ENCODE measurements at places on chromosomes 7 and 10.
A peak's percentile ranks its signal among the peaks of the same experiment; 100 is the strongest.

GRCh38 chr7:139603282-139603681 lies 79.8 kb downstream of the CLEC2L start:
- DNase-seq: no peak

DNA sequence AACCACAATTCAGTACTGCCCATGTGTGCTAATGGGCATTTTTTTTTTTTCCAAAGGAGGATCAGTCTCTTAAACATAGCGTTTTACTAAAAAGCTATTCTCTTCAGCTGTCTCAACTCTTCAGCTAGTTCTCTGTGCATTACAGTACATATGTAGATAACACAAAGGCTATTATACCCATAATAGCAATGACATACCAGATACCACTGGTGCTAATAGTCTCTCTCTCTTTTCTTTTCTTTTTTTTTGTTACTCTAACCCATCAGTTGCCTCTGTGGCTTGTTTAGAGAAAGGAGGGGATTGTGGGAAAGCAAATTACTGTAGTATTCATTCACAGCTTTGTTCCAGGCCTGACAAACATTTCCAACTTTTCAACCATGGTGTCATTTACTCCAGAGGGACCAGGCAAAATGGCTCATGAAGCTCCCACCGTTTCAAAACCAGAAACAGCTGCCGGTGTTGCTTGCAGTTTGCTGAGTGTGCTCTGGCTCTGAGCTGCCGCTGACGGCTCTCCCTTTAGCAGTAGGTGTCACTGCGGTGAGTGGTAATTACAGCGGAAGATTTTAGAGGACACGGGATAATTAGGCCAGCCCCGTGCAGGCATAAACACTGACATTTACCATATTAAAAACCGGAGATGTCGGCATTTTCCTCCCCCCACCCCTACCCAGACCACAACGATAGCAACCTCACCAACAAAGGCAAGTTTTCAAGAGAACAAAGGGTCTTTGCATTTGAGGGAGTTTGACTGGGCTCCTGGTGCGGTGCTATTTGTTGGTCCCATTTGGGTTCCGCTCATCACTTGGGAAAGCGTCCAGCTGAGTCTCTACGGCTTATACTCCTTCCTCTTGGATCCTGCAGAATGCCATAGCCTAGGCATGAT lies 1005.5 kb downstream of the KCNMA1 start:
- DNase-seq: no peak

DNA sequence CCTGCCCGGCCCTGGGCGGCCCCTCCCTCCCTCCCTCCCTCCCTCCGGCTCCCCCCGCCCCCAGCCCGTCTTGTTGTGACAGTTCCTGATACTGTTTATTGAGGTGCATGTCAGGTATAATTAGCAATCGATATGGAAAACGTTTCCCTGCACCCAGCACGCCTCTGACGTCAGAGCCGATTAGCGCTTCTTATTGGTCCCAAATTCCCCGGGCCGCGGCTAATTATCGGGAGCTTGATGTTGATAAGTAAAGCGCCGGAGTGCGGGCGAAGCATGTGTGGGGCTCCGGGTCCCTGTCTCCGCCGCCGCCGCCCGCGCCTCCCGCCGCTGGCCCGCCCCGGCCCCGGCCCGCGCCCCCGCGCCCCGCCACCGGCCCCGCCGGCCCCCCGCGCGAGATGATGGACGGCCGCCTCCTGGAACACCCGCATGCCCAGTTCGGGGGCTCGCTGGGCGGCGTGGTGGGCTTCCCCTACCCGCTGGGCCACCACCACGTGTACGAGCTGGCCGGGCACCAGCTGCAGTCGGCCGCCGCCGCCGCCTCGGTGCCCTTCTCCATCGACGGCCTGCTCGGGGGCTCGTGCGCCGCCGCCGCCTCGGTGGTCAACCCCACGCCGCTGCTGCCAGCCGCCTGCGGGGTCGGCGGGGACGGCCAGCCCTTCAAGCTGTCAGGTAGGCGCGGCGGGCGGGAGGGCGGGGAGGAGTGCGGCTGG lies at the start of gene UNCX:
UNCX (plus strand) TSS at position 250 of the 710 bp plus-strand sequence; CDS start at position 396, 146 bp downstream.
- no peak for DNase-seq

DNA sequence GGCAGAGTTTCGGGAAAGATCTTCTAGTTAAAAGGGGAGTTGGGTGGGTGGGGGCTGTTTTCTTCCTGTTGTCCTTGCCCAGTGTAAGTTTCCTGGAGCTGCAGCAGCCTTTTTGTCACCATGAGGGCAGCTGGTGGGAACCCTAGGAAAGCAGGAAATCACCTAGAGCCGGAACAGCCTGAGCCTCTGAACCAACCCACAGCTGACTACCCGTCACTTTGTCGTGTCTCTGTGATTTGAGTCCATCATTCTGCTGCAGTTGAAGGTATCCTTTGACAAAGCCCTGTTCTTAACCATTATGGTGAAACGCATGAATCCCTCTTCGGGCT lies 1.2 kb upstream of the C10orf143 start:
- DNase-seq: no peak

- DNase-seq: peak; percentile 52
These were observed 484.0 kb upstream of the GALNT17 start for GRCh38 chr7:70647801-70648498.

DNA sequence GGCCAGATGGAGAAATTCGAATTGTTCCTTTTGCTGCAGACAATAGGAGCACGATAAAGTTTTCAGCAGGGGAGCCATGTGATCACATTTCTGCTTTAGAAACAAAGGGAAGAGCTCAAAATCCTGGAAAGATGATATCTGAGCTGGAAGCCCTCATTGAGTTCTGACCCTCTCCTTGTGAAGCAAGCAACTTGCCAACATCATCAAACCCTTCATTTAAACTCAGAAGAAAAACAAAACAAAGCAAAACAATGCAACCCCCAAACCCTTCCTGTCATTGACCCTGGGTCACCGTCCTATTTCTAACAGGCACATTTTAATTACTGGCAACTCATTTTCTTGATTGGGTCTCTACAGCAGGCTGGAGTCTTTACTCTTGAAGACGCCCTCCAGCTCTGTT lies 198.3 kb upstream of the ZNF32 start:
- DNase-seq: no peak

- DNase-seq: no peak
These were observed 57.6 kb downstream of the CCDC71L start for GRCh38 chr7:106603346-106603745.

GRCh38 chr10:46284286-46285229 lies 2.2 kb upstream of the ANTXRL start:
- peak; percentile 56 for DNase-seq

DNA sequence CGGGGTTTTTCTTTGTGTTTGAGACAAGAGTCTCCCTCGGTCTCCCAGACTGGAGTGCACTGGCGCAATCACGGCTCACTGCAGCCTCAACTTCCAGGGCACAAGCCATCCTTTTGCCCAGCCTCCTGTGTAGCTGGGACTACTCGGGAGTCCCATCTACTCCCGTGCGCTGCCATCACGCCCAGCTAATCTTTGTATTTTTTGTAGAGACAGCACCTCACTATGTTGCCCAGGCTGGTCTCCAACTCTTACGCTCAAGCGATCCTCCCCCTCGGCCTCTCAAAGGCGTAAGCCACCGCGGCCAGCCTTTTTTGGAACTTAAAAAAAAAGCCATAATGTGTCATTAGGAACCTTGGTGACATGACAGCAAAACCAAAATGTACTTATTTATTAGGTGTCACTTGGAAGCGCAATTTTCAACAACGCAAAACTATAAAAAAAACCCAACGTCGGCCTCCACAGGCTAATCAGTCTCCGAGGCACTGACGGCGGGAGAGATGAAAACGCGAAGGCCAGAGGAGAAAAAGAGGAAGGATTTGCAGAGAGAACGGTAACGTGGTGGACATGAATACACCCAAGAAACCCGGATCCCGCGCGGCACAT lies 911 bp upstream of the HNRNPH3 start:
- no peak for DNase-seq

DNA sequence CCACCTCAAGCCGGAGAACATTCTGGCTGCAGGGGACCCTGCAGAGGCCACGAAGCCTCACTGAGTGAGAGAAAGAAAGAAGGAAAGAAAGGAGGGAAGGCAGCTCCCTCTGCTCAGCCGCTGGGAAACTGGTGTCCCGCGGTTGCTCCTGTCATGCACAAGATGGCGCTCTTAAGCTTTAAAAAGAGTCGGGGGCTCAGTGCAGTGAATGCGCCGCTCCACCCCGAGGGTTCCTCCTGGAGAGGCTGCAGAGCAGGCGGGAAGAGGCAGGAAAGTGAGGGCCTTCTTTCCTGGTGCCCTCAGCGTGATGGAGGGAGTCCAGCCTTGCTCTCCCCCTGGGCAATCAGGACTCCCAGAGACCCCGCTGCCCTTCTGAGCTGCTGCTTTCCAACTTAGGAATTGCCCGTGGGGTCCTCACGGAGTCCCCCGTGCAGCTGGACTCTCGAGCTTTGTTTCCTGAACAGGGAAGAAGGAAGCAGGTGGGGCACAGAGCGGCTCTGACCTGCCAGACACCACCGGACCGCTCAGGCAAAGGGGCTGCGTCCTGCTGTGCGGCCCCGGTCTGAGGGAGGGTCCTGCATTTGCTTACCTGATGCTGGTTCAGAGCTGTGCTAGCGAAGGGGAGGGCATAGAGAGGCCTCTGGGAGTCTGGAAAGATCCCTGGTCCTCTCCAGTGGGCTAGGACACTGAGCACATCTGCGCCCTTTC lies 141.9 kb upstream of the MKI67 start:
- no peak for DNase-seq

GRCh38 chr7:107147464-107148393 lies 21.1 kb upstream of the HBP1 start:
- DNase-seq: no peak

GRCh38 chr7:45080265-45080957 lies 8.4 kb downstream of the NACAD start:
- no peak for DNase-seq

DNA sequence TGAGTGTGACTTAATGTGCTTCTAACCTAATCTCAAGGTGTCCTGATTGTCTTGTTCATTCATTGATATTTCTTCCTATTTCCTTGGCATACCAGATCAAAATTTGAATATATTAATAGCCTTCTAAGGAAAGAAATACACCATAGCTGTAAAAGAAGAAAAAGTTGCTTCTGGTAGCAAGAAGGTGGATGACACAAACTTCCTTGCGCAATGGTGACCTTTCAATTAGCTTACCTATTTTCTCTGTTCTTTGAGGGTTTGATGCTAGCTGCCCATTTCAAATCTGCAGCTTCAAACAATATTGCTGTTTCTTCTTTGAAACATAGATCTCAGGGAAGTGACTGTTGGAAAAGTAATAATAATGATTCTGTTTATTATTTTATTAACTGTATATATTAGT lies 108.8 kb downstream of the ADAM22 start:
- DNase-seq: no peak
